Stimulated activated CD8-positive, alpha-beta memory T cell treated with anti-CD3 and anti-CD28 coated beads, Interleukin-7, amount 100 ng/mL, for 48 hours (primary cell): ENCODE measurements at places on chromosomes 1 and 21.

- no peak for DNase-seq
Observed at GRCh38 chr1:46210561-46210960, 7.4 kb downstream of the LURAP1 start.

GRCh38 chr1:211724687-211725196 is 49.3 kb upstream of the NEK2 start:
- no peak for DNase-seq

GRCh38 chr21:31298618-31299269 is 45.3 kb downstream of the TIAM1 start:
- no peak for DNase-seq

- no peak for DNase-seq
Observed at GRCh38 chr1:212613440-212614335, 5.1 kb downstream of the ATF3 start.

DNA sequence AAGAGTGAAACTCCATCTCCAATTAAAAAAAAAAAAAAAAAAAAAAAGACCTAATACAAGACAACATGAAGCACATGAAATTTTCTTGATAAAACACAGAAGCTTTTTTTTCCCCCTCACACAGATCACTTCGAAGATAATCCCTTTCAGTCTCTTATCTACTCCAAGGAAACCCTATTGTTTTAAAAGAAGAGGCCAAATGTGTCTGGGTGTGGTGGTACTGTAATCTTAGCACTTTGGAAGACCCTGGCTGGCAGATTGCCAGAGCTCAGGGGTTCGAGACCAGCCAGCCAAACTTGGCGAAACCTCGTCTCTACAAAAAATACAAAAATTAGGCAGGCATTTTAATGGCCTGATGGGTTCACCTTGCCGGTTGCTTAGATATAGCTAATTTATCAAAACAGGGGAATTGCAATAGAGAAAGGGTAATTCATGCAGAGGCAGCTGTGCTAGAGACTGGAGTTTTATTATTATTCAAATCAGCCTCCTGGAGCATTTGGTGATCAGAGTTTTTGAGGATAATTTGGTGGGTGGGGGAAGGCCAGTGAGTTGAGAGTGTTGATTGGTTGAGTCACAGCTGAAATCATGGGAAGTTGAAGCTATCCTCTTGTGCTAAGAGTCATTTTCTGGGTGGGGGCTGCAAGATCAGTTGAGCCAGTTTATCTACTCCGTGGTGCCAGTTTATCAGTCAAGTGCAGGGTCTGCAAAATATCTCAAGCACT is 62.5 kb downstream of the SLC16A1 start:
- DNase-seq = no peak

DNA sequence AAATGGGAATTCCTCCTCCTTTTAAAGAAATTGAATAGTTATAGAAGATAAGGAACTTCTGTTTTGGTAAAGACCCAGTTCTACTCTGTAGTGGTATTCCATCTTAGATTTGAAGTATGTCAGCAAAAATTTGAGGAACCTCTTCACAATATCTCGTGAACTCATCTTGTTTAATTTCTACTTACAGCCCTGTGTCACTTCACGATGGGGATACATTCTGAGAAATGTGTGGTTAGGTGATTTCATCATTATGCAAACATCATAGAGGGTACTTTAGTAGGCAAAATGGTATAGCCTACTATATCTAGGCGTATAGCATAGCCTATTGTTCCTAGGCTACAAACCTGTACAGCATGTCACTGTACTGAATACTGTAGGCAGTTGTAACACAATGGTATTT is 36.0 kb downstream of the ALG6 start:
- DNase-seq = no peak

GRCh38 chr1:168348146-168348709 is 67.6 kb downstream of the TBX19 start:
- DNase-seq = no peak

DNA sequence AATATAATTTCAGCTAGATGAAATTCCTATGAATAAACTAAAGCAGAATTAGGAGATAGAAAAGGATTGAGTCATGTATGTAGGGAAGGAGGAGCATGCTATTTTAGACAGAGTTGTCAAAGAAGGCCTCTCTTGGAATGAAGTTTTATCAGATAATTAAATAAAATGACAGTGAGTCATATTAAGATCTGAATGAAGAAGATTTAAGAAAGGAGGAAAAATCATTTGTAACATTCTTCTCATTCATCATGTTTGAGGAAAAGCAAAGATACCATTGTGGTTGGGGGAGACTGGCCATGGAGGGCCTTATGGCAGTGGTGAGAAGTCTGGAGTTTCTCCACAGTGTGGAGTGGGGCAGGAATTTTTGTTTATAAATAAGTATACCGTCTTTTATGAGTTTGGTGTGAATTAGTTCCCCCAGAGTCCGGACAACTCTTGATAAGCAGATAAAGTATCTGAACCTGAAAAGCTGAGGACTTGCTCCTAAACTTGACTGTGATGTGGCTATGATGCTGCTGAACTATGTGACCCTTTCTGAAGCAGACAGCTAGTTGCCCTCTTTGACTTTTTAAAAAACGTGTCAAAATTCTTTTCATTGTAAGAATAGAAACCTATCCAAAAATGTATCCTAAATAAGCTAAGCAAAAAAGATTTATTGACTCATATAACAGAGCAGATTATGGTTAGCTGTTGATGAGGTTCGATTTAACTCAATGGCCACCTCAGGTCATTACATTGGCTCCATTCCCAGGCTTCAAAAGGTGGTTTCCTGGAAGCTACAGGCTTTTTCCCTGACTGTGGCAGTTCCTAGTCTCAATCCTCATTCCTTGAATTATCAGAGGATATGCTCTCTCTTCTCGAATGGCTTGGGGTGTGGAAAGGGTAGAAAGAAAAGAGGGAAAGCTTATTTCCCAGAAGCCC is 90.8 kb downstream of the LHX9 start:
- no peak for DNase-seq

DNA sequence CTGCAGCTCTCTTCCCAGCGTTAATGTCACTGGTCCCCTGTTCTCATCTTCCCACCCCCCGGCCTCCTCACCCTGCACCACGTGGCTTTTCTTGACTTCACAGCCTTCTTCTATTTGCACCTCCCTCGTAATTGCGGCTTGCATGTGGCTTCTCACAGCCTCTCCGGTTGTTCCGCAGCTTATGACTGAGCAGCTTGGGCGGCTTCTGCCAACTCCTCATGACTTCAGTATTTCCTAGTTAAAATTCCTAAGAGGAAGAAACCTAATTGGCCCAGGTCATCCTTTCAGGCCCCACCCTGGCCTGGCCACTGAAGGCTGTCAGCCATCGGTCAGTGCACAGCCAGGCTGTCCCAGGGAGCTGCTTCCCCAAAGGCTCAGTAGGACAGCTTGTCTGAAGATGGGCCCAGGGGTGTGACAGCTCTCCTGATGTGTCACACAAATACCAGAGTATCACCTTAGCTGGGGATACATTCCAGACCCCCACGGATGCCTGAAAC is 8.6 kb upstream of the RERE start:
- no peak for DNase-seq

- no peak for DNase-seq
Observed at GRCh38 chr1:103191327-103191726, 83.0 kb upstream of the COL11A1 start.
